ENCODE measurements at places on chromosomes 12 and 14.

DNA sequence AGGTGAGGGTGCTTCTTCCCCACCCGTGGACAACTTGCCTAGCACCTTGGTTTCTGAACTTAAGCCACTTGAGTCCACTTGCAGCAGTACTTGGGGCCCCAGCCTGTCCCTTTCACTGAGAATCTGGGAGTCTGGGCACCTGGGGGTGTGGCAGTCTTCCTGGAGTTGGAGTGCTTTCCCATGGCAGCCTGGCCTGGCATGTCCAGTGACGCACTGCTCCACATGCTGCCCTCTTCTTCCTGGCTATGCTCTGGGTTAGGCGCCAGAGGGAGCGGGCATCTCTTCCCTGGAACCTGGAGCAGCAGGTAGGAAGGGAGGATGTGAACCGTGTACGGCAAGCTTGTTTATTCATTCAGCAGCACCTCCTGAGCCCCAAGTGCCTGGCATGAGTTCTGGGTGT, 76.4 kb downstream of the PAPOLA start:
- DNase-seq = no peak

DNA sequence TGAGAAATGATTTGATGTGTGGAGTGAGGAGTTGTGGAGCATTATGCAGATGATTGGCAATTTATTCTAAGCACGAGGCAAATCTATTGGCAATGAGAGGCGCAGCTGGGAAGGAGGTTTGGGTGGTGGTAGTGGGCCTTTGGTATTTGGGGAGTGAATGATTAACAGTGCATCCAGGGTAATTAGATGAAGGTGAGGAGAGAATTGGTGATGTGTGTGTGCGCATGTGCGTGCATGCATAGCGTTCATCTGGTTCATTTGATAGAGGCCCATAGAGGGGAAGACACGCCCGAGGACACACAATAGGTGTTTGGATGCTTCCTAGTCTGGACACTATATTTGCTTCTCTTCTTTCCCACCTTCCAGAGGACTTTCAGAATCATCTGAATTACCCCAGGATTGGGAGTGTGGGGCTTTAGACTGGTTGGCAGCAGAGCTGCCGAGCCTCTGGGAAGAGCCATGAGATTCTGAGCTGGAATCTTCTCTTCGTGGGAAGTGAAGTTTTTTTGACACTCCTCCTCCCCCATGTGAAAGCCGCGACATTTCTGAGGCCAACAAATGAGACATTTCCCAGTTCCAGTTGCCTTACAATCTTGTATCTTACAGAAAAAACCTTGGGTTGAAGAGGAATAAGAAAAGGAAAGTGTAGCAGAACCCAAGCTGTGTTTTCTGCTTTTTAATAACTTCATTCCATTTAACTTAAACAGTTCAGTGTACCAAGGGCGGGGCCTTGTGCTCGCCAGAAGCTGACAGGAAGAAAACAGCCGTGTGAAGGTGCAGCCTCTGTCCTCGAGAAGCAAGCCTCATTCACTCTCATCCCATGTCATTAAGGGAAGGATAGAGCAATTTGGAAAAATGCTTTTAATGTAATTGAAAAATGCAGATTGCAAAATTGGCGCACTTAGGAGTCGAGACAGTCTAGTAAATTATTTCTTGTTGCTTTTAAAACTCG, 65.2 kb downstream of the SLC25A47 start:
- DNase-seq = no peak

GRCh38 chr12:9615420-9616136, 7.9 kb upstream of the KLRB1 start:
- no peak for DNase-seq

GRCh38 chr14:71753976-71754375, 178.3 kb upstream of the RGS6 start:
- no peak for DNase-seq

- no peak for DNase-seq
These were observed 14.7 kb upstream of the KDM2B start for GRCh38 chr12:121595520-121595919.

- DNase-seq = peak; percentile 93
These were observed at the start of gene EAPP for GRCh38 chr14:34539407-34540180. Gene EAPP (minus strand): TSS chr14:34539701. CDS start chr14:34539628, 73 bp downstream.

DNA sequence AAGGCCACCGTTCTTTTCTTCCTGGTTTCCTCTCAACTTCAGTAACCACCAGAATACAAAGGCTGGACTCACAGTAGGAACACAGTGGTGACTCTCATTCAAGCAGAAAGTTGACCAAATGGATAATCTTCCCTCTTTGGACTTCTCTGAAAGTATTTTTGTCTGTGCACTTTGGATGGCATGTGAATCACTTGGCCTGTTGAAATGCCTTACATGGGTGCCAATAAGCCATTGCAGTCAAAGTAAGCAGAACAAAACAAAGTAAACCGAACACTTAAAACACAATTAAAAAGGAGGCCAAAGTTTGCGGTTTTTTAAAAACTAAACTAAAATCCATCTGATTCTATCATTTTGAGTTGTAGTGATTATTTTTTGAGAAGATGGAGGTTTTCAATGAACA, 370.1 kb upstream of the DDHD1 start:
- DNase-seq = no peak

- DNase-seq = peak; percentile 50
These were observed 14.9 kb downstream of the GIT2 start for GRCh38 chr12:109981311-109981710.

DNA sequence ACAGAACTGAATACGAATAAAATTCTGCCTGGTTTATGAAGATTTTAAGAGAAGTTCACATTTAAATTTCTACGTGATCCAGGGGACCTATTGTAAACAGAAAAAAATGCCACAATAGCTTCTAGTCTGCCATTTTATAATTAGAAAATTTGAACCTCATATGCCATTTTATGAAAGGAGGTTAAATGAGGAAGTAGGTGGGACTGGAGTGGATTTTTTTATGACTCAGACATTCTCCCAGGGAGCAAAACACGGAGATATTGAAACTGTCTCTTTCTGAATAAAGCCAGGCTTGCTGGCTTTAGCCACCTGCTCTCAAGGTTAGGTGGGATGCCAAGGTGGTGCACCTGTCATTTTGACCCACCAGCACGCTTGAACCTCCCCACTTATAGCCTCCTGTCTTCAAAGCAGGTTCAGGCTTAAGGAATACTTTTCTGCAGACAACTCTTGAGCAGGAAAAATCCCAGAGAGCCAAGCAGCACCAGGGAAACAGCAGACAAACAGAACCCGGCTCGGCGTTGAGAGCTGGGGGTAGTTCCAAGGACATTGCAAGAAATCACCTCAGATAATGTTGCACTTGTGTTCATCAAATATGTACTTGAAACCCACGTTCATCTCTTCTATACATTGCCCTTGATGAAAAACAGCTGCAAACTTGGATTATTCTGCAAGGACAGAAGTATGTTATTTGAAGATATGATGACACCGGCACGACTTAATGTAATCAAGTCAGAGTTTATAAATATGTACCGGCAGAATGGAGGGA, 203.7 kb downstream of the PPM1H start:
- no peak for DNase-seq

DNA sequence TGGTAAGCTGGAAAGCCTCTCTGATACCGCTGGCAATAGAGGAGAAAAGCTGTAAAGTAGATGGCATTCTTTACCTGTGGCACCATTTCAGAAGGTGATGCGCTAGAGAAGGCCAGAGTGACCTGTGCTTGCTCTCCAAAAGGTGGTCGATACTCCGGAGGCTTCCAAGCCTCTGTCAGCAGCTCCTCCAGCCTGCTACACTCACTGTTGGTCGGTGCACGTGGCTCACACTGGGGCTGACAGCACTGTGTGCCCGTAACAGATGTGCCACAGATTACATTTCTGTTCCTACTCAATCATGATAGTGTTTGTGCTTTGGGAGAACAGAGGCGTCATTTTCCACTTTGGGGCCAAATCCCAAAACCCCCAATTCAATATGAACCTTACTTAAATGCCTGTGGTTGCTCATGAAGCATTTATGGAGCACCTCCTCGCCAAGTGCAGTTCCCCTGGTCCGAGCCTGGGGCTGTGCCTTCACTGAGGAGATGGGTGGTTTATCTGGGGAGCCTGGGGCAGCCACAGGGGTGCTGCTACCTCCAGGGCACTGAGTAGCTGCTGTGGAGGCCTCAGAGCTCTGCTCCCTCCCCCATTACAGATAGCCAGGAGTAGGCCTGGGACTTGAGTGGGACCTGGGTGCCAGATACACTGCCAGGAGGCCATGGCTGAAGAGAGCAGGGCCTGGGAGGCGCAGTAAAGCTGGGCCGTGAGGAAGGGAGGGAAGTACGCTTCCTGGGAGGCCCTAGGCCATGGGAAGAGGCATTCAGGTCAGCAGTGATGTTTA, 26.8 kb downstream of the CCNK start:
- no peak for DNase-seq

GRCh38 chr14:105015905-105016304, 5.0 kb downstream of the CDCA4 start:
- DNase-seq = no peak

DNA sequence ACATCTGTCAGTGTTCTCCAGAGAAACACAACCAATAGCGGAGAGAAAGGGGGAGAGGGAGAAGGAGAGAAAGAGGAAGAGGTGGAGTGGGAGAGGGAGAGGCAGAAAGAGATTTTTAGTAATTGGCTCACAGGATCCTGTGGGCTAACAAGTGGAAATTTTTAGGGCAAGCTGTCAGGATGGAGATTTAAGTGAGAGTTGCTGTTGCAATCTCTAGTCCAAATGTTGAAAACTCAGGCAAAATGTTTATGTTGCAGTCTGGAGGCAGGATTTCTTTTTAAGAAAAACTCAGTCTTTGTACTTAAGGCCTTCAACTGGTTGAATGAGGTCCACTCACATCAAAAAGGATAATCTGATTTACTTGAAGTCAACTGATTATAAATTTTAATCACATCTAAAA, 12.5 kb upstream of the GLIPR1L2 start:
- DNase-seq = no peak

GRCh38 chr14:74478996-74479635, 14.0 kb downstream of the NPC2 start:
- DNase-seq = no peak

All from stimulated activated CD4-positive, alpha-beta T cell treated with anti-CD3 and anti-CD28 coated beads, Interleukin-4, amount 100 ng/mL, for 1 hour (primary cell).